ENCODE measurements at places on chromosomes 2 and 18.

DNA sequence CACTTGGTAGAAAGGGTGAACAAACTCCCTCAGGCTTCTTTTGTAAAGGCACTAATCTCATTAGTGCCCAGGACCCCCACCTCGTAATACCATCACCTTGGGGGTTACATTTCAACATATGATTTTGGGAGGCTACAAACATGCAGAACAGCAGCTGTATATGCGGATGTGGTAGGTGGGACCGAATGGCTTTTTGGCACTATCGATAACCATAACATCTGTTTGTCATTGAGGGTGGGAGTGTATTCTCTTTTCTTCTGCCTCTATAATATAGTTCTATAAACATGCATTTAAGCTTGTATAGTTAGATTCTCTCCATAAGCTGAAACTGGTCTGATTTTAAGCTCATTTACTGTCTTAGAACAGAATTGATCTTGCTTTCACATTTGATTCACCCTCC, 239.1 kb upstream of the BOD1L2 start:
- DNase-seq, result no peak

DNA sequence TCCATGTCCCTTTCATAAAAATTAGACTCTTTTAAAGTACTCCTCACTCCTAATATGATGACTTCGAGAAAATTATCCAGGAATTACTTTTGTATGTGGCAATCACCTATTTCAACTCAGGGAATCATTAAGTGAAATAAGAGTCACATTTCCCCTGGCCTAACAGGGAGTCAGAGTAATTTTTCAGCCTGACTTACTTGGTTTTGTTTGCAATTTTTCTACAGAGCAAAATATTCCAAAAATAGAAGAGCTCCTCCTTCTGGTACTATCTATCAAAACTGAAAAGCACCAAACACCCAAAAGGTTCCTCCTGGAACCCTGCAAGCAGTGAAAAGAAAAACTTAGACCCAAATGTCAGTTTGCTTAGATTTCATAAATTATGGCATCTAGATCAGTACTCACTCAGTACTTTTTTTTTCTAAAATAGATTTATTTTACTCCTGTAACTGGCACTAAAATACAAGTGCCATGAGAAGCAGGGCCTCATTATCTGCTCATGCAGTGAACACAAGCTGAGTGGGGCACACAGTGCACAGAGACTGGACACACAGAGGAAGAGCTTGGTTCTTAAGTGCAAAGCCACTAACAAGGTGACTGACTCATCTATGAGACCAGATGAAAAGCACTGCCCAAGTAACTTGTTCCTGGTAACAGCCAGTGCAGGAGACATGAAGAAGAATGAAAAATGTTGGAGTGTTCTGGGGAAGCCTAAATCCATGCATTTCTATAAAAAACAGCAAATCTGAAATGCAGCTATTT, 28.7 kb downstream of the ACAA2 start:
- no peak for DNase-seq

DNA sequence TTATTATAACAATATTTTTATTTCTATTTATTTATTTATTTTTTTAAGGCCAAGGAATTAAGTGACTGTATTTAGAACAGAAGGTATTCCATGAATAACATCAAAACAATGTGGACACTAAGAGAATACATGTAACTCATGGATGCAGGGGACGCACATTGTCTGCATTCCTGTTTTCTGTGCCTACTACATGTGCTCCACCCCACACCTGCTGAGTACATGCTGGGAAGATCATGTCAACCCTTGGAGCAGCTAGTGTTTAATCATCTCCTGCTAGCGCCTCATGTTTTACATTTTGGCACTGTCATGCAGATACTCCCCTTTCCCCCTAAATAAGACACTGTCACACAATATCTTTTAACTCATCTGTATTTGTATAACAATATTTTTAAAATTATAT, 29.3 kb downstream of the DPYSL5 start:
- no peak for DNase-seq

GRCh38 chr2:37621199-37621598, 50.2 kb downstream of the CDC42EP3 start:
- no peak for DNase-seq

DNA sequence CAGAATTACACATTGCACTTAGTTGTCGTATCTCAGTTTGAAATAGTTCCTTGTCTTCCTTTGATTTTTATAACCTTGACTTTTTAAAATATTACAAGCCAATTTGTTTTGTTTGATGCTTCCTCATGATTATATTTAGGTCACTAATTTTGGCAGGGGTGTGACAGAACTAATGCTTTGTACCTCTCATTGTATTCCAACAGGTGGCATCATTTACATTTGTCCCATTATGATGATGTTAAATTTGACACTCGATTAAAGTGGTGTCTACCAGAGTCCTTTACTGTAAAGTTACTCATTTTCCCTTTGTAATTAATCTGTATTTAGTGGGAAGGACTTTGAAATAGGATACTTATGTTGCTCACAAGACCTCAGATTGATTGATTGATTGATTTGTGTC, 21.5 kb upstream of the MFSD2B start:
- no peak for DNase-seq

DNA sequence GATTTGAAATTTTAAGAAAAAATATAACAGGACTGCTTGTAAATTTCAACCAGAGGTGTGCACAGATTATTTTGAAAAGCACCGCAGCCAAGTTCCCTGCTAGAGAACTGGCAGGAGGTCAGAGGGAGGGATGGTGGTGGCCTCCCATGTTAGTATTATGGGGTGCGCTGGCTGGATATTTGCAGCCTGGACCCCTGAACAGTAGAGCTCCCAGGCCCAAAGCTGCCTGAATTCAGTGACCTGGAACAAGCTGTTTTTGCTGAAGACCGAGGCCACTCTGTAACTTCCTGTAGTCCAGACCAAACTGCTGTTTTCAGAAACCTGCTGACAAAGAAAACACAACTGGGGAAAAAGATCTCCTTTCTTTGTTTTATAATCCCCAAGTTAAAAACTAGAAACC, 314.3 kb downstream of the TNS1 start:
- no peak for DNase-seq

- DNase-seq, result no peak
Observed at GRCh38 chr18:78123926-78124797, 855.5 kb upstream of the SALL3 start.

DNA sequence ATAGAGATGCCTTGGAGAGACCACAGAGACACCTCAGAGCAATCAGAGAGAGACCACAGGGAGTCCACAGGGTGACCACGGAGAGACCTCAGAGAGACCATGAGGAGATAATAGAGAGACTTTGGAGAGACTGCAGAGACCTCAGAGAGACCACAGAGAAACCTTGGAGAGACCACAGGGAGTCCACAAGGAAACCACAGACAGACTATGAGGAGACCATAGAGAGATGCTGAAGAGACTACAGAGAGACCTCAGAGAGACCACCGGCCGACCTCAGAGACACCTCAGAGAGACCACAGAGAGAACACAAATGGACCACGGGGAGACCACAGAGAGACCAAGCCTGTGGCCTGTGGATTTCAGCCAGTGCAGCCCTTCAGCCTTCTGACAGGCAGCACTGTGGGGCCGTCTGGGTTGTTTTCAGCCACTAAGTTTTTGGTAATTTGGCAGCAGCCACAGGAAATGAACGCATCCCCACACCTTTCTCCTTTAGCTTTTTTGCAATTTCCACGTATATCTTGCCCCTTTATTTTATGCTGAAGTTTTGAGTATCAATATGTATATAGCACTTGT, 11.4 kb upstream of the TMEM18 start:
- DNase-seq, result peak; percentile 13

DNA sequence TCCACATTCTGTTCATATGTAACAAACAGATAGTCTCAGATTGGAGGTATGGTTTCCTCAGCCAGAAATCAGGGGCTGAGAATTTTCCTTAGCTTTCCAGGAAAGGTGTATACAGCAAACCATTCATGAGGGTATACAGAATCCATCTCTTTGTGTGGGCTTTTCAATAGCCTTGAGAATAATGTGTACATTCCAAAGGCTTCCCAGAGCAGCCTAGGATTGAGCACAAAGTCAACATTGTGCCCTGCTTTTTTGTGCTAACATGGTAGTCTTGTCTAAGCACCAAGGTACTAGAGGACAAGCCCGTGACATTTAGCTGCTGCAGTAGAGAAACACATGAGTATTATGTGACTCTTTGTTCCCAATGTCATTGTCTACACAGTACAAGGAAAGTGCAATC, 322.1 kb upstream of the TANK start:
- DNase-seq, result no peak

GRCh38 chr2:236884569-236885175, 201.0 kb upstream of the COPS8 start:
- DNase-seq, result no peak

- DNase-seq, result no peak
Observed at GRCh38 chr2:169072163-169072925, 3.0 kb downstream of the DHRS9 start.

GRCh38 chr18:49628119-49628518, 66.3 kb downstream of the LIPG start:
- no peak for DNase-seq

DNA sequence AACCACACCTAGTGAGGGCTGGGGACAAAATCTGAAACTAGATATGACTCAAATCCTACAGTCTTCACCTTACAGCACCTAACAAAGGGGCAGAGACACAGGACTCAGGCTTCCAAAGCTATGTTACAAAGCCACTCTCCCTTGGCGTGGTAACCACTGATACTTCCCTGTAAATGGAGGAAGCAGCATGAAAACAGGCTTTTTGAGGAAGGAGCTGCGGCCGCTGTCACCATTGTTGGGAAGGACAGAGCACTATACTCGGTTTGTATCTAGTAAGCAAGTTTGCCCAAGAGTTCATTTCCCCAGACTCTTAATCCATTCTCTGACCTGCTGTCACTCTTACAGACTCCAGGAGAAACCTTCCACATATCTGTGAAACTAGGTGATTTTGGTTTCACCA, 60.3 kb downstream of the LONRF2 start:
- no peak for DNase-seq

DNA sequence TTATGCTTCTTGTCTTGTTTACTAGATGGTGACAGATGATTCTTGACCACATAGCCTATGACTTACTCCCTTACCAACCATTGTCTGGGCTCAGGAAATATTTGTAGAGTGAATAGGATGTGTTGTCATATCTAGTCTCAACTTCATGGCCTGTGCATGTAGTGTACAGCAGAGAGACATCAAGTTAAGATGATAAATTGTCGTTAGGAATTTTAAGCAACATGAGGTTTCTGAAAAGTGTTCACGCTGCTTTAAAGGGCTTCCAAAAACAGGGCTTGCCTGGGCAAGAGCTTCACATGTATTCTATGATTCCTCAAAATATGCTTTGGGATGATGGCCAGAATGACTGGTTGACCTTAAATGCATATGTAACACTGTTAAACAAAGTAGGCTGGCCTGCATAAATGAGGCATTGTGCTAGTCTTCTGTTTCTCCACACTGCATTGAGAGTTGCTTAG, 424.0 kb downstream of the RND3 start:
- DNase-seq, result peak; percentile 86

DNA sequence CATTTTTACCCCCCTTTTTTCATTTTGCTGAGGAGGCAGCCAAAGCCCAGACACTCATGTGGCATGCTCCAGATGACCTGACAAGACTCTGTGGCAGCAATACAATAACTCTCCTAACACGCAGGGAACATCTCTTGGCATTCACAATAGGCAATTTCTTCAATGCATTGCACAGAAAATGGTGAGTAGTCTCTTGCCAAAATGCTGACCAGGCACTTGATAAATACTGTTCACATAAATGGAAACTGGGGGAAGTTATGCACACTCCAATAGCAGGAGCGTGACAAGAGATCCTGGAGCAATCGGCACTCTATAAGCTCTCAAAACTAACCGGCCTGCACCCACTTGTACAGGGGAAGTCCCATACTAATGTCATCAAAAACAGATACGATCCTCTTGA, 66.3 kb downstream of the NBAS start:
- DNase-seq, result no peak

DNA sequence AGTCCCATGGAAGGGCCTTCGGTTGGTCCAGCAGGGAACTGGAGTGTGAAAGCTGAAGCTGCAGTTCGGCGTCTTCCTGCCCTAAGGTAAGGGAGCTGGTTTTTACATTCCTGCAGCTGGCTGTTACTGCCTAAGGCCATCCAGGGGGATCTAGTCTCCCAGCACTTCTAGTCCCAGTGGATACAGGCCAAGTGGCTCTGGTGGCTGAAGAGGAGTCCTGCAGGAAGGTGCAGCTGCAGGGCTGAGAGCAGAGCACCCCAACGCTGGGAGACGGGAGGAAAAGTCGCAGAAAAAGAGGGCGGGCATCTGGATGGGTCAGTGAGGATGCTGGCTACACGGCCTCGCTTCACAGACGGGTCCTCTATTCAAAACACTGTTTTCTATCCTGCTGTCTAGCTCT, 225.0 kb upstream of the HS6ST1 start:
- no peak for DNase-seq

DNA sequence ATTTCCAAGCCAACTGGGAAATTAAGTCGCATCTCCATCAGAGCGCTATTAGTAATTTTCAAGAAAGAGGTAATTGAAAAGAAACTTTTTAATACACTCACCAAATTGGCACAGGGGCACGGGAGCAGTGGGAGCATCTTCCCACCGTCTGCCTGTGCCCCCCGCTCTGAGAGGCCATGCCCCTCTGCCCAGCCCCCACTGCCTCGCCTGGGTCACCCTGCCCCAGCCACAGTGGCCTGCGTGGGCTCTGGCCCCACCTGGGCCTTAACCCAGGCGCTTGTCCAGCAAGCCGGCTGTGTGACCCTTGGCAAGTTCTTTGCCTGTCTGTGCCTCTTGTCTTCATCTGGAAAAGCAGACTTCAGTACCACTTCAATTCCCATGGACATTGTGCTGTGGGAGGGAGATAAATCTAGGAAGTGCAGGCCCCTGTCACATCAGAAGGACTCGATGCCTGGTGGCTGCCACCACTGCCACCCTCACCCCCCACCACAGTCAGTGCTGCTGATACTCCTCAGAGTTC, 31.9 kb downstream of the GLI2 start:
- DNase-seq, result no peak

GRCh38 chr18:79523736-79524180, 128.0 kb downstream of the NFATC1 start:
- no peak for DNase-seq

DNA sequence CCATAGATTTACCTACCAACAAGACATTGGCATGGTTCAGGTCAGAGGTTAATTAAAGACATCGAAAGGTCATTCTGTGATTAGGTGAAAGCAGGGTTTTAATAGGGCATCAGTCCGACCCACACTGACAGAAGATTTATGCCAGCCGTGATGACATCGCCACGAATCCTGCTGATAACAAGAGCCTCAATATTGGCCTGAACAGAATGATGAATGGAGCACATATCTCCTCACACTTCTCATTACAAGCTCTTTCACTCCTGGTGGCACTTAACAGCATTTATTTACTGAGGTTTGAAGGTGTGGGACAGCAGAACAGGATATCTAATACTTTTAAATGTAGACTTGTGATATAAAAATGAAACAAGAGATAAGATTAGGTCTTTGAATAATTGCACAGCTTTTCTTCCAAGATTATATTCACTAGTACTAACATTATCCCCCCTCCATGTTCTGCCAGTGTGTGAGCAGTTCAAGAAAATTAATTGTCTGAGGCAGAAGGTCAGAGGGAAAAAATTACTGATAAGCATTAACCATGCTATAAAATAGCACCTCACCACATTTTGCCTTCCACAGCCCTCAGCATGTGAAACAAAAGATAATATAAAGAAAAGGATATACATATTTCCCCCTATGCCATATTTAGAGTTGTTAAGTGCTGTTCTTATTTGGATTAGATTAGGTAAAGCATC, 23.1 kb upstream of the INSIG2 start:
- DNase-seq, result no peak

Measured in fibroblast of skin of scalp (primary cell).